Fibroblast of the aortic adventitia (primary cell): ENCODE measurements at places on chromosomes 16 and 17.

- DNase-seq = no peak
Measured at GRCh38 chr17:73591296-73592078, 52.8 kb downstream of the SDK2 start.

DNA sequence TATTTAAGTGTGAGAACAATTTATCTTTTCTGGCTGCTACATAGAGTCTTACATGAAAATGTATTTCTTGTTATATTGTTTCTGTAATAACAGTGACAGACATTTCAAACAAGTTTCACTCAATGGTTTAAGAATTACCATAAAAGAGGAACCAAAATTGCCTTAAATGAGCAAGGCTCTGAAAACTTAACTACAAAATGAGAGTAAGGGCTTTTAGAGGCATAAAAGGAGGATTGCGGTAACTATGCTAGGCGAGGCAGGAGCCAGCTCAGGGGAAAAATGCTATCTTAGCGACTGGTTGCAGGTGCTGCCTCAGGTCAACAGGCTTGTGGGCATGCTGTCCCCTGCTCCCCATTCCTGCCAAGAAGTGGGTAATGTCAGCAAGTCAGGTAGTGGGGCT, 81.7 kb upstream of the MSI2 start:
- DNase-seq = no peak

GRCh38 chr16:9092978-9093344, 1.5 kb downstream of the HAPSTR1 start:
- no peak for DNase-seq

DNA sequence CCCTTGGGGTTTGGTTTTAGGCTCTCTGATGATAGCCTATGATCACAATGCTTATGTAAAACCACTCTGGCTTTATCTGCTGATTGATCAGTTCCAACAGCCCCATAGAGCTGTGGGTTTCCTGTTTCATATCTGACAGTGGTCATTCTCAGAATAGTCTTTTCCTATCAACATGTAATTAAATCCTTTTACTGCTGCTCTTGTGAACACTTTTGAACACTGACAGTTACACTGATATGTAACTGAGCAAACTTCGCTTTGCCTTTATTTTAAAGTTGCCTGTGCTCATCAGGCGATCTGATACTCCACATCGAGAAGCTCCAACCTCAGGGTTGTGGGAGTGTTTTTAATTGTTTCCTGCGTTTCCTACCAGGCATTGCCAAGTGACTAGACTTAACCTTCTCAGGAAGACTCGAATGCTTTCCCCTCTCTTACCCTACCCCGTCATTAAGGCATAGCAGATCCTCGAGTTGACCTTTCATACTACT, 17.3 kb upstream of the CLEC18B start:
- no peak for DNase-seq

DNA sequence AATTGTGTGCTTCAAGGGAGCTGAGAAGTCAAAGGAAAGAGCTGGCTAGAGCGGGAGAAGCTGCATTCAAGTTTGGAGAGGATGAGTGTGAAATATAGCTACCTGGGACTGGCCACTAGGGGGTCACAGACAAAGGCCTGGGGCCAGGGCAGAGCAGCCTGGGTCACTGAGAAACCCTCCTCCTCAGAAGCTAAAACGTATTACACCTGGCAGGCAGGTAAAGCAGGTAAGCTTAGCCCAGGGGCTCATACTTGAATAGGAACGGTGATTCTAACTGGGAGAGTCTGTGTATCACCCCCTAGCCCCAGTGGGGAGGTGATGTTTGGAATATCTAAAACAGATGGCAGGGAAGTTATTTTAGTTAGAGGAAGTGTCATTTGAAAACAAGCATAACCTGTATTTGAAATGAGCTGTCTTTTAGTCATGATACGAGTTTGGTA, 6.8 kb downstream of the KRT37 start:
- DNase-seq = no peak

DNA sequence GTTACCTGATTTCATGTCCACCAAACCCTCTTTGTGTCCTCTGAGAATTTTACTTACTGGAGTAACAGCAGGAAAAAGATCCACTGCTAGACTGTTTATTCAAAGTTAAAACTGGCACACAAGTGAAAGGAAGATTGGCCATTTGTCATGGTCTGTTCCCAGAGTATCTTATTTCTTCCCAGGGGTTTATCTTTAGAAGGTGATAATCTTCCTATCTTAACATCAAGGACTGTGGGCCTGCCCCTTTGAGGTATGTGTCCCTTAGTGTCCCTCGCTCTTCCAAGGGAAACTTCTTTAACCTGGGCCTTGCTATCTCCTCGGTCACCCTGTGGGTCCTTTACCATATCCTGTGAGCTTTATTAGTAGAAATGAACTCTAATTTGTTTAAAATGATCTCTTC, 49.7 kb downstream of the ARHGAP44 start:
- no peak for DNase-seq

- DNase-seq = no peak
Measured at GRCh38 chr17:74552037-74552436, 6.1 kb upstream of the CD300C start.

DNA sequence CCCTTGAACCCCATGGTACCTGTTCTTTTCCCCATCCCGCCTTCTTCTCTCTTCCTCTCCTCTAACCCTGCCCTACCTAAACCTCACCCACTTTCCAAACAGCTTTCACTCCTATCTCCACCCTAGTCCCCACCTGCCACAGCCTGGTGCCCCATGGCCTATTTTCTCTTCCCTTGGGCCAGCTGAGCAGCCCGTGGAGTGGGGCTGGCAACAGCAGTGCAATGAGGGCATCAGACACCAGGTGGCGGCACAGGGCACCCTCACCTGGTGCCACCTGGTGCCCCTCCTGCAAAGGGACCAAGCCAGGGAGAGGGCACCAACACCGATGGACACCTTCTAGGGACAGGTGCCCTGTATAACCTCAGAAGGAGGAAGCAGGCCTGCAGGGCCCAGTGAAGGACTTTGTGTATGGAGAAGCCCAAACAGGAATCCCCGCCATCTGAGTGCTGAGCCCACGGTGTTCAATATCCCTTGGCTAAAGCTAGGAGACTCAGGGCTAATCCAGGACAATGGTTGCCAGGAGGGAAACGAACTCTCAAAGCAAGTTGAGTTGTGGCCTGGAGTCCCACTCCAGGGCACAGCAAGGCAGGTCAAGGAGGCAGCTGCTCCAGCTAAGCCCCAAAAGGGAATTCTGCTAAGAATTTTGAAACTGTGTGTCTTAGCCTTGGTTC, 4.0 kb upstream of the ABCC3 start:
- DNase-seq = no peak

DNA sequence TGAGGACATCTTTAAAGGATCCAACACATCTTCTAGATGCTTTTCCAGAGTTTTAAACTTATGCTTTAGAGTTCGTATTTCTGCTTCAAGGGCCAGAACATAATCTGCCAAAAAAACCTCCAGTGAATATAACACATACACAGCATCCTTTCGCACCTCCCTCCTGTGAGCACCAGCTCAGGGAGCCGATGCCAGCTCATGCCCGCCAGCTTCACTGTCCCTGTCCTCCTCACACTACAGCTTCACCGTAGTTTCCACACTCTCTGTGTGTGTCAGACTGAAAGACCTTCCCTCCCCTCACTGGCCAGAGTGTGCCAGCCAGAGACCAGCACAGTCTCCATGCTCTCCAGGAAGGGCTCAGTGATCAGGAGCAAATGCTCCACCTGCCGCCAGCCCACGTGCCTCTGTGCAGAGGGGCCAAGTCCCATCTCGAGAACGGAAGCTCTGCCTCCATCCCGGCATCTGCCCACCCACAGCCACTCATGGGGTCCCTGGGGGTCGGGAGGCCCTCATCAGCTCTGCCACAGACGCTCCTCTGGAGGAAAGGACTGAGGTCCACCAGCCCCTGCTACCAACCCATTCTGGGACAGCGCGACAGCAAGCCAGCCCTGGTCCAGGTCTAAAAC, 40.8 kb downstream of the CCDC57 start:
- no peak for DNase-seq

DNA sequence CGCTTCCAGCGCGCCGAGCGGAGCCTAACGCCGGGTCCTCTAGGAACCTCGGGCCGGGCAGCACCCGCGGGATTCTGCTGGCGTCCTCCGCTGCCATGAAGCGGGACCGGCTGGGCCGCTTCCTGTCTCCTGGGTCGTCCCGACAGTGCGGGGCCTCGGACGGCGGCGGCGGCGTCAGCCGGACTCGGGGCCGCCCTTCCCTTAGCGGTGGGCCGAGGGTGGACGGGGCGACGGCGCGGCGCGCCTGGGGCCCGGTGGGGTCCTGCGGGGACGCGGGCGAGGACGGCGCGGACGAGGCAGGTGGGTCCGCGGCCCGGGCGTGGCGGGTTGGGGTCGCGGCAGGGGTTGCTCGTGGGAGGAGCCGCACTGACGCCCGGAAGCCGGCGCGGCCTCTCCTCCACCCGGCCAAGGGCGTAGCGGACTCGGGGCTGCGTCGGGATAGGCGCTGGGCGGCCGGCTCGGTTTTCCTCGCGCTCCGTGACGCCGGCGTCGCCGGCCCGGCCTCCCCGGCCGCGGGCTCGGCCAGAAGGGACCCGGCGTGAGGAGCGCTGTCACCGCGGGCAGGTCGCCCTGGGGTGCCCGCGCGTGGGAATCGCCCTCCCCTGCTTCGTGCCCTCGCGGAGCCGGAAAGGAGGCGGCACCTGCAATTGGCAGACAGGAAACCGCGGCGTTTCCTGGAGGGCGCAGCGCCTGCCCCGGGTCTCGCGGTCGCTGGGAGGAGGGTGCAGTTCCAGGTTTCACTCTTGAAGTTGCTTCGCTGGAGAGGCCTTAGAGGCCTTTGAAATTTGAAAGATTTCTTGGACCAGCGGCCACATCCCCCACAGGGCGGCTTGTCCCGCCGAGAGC, 432 bp downstream of the ZNF276 start:
- DNase-seq = peak; percentile 41

DNA sequence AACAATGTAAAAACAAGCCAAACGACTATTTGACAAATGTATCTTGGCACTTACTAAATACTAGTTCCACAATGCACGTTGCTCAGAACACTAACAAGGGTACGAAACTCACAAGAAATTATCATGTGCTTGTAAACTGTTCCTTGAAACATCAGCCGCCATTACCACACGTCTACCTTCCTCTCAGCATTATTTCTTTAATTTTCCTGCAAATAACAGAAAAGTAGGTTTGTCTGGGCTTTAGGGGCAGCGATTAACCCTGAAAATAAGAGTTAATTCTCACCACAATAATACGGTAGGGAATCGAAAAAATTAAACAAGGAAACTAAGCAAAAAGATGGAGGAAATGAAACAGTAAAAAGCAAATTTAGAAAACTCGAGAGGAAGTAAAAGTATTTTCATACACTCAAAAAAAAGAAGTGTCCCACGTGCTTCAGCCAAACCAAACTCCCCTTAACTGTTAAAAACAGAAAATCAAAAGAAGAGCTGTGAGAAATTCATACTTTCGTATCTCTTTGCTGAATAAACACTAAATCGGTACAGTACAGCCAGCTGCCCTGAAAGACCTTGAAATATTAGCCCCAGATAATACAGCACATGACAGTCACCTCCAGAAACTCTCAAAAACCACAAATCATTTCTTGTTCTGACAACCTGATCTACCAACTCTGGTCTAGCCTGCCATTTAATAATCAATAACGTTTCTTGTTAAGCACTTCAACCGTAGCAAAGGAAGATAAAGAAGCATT, 1.2 kb downstream of the ARHGAP17 start:
- no peak for DNase-seq

- DNase-seq = no peak
Measured at GRCh38 chr17:78890498-78890897, 12.5 kb downstream of the CEP295NL start.

- peak; percentile 52 for DNase-seq
Measured at GRCh38 chr17:61076621-61077031, 323.0 kb upstream of the TBX2 start.

DNA sequence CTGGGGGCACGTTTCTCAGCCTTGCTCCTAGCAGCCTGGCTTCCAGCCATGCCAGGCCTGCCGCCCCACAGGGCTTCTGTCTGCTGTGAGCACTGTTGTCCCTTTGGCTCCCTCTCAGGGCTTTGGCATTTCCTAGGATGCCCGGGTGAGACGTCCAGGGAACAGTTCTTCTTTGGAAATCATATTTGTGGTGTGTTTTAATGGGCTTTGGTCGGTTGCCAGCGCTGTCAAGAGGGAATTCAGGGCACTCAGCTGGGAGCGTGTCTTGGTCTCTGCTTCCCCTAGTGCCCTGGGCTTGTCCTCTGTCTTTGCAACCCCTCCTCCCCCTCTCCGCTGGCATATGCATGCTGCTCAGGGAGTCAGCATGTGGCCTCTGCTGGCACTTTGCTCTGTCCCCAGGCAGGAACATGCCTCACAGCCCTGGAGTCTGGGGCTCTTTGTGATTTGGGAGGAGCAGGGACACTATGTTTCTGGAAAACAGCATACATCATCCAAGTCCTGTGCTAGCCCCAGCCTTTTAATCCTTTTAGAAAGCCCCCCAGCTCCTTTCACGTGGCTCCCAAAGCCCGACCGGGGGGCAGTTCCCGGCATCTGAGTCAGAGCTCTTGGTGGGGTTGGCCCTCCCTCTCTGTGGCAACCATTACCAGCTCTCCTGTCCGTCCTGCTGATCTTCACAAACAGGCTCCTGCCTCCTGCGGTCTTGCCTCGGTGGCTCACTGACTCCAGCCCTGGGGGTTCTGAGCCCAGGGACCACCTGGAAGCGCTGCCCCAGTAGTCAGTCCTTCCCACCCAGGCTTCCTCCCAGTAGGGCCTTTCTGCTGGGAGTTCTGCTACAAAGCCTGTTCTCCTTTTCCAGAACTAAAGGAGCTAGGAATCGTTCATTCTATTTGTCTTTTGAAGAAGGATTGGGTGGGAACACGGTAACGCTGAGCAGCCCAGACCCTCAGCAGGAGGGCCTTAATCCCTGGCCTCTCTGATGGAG, 26.7 kb downstream of the SAP30BP start:
- DNase-seq = peak; percentile 45

DNA sequence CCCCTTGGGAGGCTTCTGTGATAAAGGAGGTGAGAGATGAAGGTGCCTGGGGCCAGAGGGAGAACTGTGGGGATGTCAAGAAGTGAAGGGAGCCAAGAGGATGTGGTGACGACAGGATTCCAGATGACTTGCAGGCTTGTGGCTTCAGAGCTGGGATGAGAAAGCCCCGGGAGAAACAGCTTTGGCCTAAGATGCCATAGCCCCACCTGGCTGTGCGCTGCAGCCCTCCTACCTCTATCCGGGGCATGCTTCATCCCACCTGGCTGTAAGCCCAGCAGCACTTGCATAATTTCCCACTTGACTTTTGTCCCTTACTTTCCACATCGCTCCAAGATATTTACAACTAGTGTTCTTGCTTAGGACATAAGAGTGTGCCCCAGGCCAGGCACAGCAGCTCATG, 29.3 kb downstream of the GINS3 start:
- peak; percentile 19 for DNase-seq

- DNase-seq = no peak
Measured at GRCh38 chr17:69434164-69434579, 19.7 kb downstream of the MAP2K6 start.
